ENCODE measurements at places on chromosomes 1 and 21. TPM values are rescaled to one million over a fixed set of nuclear protein-coding genes. Genes with fewer than 3 reads are reported as not detected.

- no peak overlapping the region for H3K27ac ChIP-seq
- no peak for DNase-seq
- no peaks in the 10 kb centered on the region for H3K36me3 ChIP-seq
- no peak overlapping the region for H3K4me3 ChIP-seq
- no peaks in the 10 kb centered on the region for H3K4me1 ChIP-seq
- H3K27me3 ChIP-seq, result no peaks in the 10 kb centered on the region
These were observed 35.4 kb upstream of the LRRC8B start for GRCh38 chr1:89489047-89489729.

DNA sequence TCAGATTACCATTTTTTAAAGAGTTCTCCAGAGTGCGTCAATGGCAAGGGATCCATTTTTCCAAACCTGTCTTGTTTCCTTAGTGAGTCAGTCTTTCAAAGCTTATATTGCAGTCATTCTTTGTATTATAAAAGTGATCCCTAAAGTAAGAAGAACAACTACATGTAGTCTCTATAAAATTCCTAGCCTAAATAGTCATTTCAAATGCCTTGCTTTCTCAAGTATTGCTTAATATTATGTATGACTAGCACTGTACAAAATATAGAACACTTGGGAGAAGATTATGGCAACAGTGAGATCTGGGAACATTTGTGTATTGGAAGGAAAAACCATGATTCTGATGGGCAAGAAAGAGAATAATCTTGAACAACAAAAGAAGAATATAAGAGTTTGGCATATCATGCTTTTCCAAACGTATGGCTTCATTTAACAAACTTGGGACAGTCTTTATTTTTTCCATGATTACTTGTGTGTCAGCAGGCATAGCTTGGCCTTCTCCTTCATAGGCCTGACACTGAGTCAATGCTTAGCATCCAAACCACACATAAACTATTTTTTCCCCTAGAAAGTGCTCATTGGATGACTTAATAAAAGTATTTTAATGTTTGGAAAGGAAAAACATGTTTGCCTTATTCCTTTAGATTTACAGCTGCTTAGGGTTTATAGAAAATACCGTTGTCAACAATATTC, 547.4 kb downstream of the LTN1 start:
- H3K4me3 ChIP-seq, result no peak overlapping the region
- no peaks in the 10 kb centered on the region for H3K36me3 ChIP-seq
- no peak for DNase-seq
- no peak overlapping the region for H3K27ac ChIP-seq

DNA sequence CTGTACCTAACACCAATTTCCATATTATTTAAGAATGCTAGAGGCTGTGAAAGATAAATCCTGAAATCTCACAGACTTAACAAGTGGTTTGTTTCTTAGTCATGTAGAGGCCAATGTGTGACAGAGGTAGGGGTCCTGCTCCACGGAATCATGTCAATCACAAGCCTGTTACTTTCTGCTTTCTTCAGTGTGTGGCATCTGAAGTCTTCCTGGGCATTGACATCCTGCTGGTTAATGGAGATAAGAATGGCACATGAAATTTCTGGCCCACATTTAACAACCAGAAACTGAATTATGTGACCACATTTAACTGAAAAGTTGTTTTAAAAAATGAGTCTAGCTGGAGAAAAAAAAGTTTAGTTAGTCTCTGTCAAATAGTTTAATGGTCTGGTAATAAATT, 68.3 kb upstream of the PLA2G4A start:
- H3K4me1 ChIP-seq, result no peaks in the 10 kb centered on the region
- H3K27me3 ChIP-seq, result no peaks in the 10 kb centered on the region

- peaks cover 34% of the 10 kb centered on the region for H3K4me1 ChIP-seq
- no peaks in the 10 kb centered on the region for H3K36me3 ChIP-seq
- peak; percentile 28 for DNase-seq
- H3K27me3 ChIP-seq, result peaks cover 97% of the 10 kb centered on the region
These were observed 2.0 kb upstream of the ATF3 start for GRCh38 chr1:212606395-212607205.

PCP4L1 gene
- 0.69 TPM for total RNA-seq

RIMS3 gene
- 17.2 TPM for total RNA-seq

Data from neural progenitor cell (in vitro differentiated cells).